ENCODE measurements at places on chromosomes 7 and 10.

DNA sequence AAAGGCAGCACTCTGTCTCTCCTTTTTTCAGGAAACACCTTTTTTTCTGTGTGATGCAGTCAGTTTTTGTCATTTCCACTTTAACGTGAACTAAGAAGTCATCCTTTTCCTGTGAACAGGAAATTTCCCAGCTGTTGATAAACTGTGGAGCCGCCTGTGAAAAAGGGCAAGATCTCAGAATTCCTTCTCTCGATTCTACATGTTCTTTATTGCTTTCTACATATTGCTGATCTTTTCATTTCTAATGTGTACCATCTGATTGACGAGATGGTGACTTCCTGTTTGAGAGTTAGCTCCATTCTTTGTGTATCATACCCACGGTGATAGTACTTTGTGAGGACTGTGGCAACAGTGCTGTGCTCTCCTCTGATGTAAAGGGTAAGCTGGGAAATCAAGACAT, 50.4 kb downstream of the ADD3 start:
- no peak for DNase-seq

GRCh38 chr10:75845176-75845947, 413.9 kb downstream of the LRMDA start:
- no peak for DNase-seq

GRCh38 chr7:81484261-81484660, 285.6 kb downstream of the HGF start:
- peak; percentile 63 for DNase-seq

DNA sequence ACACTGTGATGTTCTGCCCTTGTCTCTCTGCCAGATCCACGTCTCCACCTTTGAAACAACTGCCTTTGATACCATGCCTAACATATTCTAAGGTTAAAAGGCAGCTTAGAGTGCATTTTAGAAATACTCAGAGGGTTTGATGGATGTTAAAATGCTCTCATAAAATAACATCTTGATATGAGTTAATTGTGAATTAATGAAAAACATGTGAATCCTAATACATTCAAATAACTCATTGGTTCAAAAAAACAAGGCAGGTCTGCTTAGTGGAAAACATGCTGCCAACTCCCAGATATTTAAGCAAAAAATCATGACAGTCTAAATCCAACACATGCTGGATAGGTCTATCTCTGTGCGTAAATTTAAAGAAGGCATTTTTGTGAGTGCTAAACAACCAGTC, 291.8 kb downstream of the AHR start:
- no peak for DNase-seq

DNA sequence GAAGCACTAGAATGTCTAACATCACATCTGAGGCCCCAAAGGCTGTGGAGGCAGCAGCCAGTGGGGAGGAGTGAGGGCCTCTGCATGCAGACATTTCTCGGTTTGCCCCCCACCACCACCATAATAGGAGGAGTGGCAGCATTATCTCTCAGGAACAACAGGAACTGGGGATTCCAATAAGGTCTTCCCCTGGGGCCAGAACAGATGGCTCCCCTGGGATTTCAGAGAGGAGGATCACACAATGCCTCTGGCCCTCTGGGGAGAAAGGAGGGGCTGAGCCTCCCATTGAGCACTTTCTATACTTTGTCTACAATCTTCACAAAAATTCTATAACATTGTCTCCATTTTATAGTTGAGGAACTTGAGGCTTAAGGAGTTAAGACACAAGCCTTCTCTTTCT, 61.1 kb downstream of the GRID1 start:
- DNase-seq = no peak

DNA sequence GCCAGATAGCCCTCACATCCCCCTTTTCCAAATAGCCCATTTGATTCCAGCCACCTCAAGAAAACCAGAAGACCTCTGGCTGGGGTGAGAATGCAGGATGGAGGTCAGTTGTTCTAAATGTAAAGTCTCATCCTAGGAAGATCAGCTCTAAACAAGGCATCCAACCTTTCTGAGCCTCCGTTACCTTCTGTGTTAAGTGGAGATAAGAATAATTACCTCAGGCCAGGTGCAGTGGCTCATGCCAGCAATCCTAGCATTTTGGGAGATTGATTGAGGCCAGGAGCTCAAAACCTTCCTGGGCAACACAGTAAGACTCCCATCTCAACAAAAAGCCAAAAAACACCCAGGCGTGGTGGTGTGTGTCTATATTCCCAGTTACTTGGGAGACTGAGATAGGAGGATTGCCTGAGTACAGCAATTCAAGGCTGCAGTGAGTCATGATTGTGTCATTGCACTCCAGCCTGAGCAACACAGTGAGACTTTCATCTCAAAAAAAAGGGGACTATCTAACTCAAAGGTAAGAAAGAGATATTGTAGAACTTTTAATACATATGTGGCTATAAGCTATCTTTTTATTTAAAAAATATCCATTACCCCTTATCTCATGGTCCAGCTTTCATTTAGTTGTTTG, 43.5 kb downstream of the PRTFDC1 start:
- peak; percentile 24 for DNase-seq

GRCh38 chr10:15439341-15439842, 68.3 kb upstream of the FAM171A1 start:
- no peak for DNase-seq

GRCh38 chr10:86786368-86786767, 29.9 kb downstream of the BMPR1A start:
- no peak for DNase-seq

- no peak for DNase-seq
Measured at GRCh38 chr7:44854644-44855364, 6.9 kb upstream of the H2AZ2 start.

- no peak for DNase-seq
Measured at GRCh38 chr7:139124084-139124914, 14.8 kb upstream of the ZC3HAV1 start.

- no peak for DNase-seq
Measured at GRCh38 chr7:36475381-36475780, 85.7 kb downstream of the ANLN start.

- no peak for DNase-seq
Measured at GRCh38 chr10:73456187-73456890, 23.0 kb upstream of the MSS51 start.

- no peak for DNase-seq
Measured at GRCh38 chr7:103664577-103664976, 218.6 kb upstream of the SLC26A5 start.

- DNase-seq = no peak
Measured at GRCh38 chr7:151010307-151011096, 13.8 kb downstream of the ATG9B start.

All from fibroblast of the conjunctiva (primary cell).